HCEC 1CT (cell line): ENCODE measurements at places on chromosomes 4 and X.

GRCh38 chrX:119753639-119754257 is 4.6 kb upstream of the SOWAHD start:
- DNase-seq = peak; percentile 28

- no peak for DNase-seq
Measured at GRCh38 chrX:94058728-94059382, 384.8 kb downstream of the FAM133A start.

DNA sequence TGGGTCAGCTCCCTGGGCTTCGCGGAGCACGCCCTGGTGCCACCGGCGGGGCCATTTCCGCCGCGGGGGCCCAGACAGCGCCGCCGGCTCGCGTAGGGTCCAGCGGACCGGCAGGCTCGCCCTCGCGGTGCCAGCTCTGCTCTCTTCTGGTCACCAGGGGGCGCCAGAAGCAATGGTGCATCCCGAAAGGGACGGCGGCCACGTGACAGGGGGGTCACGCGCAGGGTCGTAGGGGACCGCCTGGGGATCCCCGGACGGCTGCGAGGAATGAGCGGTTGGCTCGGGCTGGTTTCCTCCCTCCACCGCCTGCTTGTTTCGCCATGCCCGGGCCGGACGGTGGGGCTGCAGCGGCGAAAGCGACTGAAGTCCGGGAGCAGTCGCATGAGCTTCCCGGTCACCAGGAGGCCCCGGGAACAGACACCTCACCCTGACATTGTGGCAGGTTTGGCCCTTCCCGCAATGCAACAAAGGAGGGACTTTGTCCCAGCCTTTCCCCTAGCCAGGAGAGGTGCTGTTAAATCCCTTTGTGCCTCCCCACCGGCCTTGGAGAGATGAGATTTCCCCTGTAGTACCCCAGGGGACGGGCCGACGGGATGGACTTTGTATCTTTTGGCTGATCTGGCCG is 15.8 kb downstream of the ZCCHC12 start:
- DNase-seq = no peak

DNA sequence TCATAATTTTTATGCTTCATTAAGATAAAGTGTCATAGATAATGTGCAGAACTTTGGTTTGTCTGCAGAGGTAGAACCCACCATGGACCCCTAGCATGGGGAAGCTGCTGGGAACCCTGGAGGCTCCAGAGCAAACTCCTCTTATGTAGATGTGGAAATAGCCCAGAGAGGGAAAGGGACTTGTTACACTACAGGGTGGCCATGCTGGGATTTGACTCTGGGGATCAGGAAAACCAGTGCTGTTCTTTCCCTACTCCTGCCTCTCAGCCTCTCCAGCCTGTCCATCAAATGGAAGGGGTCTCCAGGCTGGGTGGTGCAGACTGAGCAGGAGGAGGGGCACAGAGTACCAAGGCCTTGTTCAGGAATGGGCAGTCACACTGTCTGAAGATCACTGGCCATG is 54.2 kb downstream of the MSX1 start:
- DNase-seq = no peak

DNA sequence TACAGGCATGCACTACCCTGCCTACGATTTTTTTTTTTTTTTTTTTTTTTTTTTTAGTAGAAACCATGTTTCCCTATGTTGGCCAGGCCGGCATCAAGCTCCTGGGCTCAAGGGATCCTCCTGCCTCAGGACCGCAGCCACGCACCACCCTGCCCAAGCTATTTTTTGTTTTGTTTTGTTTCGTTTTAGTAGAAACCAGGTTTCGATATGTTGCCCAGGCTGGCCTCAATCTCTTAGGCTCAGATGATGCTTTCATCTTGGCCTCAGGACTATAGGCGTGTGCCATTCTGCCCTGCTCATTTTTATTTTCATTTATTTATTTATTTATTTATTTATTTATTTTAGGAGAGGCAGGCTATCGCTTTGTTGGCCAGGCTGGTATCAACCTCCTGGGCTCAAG is 1.2 kb upstream of the SSX3 start:
- no peak for DNase-seq
